HTR-8/SVneo (cell line): ENCODE measurements at places on chromosomes 3 and 15.

DNA sequence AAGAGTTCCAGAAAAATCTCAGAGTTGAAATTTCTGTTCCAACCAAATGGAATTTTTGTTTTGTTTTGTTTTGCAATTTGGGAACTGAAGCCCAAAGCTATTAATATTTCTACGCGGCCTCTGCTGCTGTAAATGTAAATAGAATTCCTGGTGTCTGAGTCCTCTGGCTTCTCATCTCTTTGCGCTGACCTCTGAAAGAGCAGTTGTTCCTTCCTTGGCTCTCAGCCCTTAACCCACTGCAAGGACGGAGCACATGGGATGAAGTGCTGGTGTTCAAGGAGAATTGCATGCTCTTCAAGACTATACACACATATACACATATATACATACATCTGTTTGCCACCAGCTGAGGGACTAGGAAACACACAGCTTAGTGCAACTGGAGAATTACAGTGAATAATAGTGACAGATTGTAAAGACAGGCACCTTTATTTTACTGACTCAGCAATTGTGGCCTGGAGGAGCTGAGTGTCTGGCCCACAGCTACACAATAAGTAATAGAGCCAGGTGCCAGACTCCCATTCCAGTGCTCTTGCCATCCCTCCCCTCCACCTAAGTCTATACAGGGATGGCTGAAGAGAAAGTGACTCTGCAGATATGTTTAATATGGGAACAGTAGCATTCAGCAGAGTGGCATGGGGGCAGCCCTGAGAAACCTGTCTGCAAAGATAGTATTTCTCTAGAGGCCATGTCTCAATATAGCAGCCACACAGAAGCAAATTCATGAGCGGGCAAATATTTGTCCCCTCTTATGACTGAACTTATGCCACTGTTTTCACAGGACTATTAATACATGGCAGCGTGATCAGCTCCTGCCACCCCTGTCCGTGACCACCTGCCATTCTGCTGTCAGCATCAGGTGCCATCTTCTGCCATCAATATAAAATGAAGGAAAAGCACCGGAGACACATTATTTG lies 42.3 kb downstream of the NEK10 start:
- DNase-seq, result peak; percentile 47

DNA sequence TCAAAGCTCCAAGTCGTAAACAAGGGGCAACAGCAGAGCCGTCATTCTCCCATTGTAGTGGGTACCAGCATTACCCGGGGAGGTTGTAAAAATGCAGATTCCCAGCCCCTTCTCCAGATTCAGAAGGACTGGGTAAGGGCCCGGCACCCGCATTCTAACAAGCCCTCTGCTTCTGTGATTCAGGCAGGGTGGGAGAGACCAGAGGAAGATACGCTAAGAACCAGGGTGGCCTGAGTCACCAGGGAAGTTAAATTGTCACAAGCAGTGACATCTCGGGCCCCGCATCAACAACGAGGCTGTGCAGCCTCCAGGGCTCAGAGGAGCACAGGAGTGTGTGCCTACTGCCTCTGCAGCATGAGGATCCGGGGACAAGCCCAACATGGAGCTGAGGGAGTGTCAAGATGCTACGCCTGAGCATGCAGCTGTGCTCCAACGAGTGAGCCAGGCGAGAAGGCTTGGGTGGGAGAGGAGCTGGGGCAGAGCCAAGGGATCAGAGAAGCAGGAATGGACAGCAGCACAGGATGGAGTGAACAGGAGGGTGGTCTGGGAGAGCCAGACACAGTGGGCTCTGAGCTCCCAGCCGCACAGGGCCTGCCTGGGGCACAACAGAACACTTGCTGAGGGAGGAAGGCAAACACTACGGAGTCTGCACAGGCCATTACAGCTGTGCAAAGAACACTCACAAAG lies 68.5 kb downstream of the CPN2 start:
- DNase-seq, result no peak

- DNase-seq, result no peak
Observed at GRCh38 chr3:79286882-79287281, 480.9 kb downstream of the ROBO1 start.

DNA sequence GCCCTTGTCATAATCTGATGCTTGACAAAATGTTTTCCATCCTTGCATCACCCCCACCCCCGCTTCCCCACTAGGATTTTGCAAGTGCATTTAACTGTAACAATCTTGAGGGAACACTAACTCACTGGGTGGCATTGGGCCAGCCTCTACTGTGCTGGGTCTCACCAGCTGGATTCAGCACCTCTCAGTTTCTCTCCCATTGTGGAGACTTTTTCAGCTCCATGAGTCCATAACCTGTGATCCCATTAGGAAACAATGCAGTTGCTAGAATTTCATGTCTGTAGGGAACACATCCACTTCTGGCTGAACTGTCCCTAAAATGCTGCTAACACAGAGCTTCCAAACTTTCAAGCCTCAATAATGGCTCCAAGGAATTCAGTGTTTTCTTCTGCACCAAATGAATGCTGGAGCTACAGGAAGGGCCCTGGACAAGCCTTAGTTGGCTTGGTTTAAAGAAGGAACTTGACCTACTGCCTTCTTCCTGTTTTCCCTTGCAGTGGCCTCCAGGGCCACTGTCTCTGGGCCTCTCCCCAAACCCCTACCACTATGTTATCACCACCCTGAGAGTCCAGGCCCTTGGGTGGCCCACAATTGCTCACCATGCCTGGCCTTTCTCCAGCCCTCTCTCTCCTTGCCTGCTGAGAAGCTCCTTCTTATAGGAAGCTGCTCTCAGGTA lies 15.6 kb downstream of the CYP19A1 start:
- DNase-seq, result no peak

DNA sequence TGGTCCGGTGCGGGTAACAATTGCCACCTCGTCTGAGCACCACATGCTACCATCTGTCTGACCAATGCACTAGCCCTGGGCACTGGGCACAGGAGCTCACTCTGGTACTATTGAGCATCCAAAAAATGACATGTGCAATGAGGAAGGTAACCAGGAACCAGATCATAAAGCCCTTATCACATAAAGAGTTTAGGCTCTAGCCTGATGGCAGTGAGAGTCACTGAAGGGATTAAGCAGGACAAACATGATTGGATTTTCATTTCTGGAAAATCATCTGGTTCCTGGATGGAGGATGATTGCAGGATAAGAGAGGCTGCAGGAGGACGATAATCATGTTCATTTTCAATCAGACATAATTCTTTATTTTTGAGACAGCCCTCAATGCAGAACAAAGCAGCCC lies 12.4 kb downstream of the NDUFB4 start:
- no peak for DNase-seq

GRCh38 chr15:73691396-73691795 lies 7.2 kb downstream of the CD276 start:
- no peak for DNase-seq

DNA sequence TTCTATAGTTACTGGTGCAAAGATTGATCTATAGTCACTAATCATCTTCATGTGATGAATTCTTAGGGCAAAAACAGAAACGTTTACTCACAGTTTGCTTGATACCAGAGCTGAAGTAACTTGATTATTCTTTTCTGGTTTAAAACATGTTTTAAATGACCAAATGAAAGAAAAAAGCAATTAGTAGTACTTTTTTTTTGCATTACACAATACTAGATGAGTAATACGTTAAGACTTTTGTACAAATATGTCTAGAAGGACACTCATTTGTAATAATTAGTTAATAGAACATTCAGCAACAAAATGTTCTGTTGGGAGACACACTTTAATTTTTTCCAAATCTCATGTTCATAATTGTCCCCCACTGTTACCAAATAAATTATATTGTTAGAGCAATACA lies 523.2 kb downstream of the SOX2 start:
- DNase-seq, result no peak

DNA sequence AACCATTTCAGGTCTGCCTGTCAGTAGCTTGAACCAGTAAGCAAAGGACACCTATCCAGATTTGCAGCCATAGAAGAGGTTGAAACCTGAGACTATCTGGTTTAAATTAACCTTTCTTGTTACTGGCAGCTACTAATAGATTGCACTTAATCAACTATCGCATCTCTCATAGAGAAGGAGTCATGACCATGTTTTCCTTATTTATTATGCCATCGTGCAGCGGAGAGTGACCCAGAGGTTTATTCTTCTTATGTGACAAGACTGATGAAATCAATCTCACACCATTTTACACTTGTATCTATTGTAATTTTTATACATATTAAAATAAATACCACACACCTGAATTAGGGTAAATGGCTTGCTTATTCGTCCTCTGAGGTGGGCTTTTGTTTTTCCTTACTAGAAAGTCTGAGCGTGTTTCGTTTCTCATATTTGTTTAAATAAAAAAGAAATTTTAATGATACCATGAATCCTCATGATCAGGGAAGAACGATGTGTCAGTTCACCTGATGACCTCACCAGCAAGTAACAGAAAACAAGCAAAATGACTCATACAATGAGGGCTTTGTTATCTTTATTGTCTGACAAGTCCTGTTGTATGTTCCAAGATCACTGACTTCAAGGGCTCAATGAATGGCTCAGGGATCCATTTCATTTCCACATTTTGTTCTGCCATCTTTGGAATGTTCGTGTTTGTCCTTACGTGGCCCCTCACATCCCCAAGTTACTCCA lies 379.5 kb upstream of the DPH6 start:
- DNase-seq, result no peak

DNA sequence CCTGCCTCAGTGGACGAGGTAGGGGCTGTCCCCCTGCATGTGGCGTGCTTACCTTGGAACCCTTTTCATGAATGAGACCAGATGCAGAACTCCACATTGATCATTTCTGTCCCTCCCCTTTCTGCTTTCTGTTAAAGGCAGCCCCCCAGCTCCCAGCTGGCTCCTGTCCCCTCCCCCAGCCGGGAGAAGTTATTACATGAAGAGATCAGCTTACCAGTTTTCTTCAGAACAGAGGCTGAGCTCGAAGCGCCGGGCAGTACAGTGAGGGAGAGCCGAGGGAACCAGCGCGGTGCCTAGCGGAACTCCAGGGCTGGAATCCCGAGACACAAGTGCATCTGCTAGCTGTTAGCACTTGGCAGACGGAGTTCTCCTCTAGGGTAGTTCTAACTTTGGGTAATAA lies 263.3 kb upstream of the NR2E3 start:
- DNase-seq, result no peak

DNA sequence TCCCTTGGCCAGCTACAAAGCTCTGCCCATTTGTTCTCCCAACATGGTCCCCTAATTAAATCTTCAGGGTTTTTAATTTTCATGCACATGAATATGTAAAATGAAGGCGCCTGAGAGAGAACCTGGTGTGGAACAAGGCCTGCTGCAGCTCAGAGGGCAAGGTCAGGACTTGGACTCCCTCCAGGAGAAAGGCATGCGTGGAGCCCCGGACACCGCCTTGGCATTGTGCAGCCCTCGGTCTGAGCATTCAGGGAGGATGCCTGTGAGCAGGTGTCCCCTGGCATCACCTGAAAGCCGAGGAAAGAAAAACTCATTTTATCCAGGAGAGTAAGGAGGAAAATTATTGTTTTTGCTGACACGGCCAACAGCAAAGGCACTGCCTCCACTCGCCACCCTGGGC lies 33.8 kb upstream of the EPHB1 start:
- no peak for DNase-seq

- DNase-seq, result no peak
Observed at GRCh38 chr3:50242851-50243542, 7.0 kb downstream of the GNAI2 start.

DNA sequence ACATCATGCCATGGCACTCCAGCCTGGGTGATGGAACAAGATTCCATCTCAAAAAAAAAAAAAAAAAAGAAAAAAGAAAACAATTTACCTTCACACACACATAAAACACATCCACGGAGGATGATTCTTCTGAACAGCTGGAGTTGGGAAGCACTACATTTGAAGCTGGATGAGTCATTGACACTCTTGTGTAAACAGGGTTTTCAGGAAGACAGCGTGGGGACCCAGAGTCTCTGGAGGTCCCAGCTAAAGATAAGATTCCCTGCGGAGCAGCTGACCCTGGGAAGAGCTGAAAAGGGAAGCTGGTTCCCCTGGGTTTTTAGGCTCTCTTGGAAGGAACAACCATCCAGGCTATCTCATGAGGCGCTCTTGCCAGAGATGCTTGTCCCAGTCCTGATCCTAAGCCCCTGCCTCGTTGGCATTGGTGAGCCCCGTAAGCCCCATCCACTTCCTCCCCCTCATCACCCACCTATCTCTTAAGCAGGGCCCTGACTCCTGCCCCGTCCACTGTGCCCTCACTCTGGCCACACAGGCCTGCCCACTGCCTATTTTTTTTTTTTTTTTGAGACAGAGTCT lies 32.0 kb upstream of the FURIN start:
- peak; percentile 63 for DNase-seq

- no peak for DNase-seq
Observed at GRCh38 chr3:157045238-157045850, 114.6 kb downstream of the CCNL1 start.

GRCh38 chr15:100778831-100779288 lies 100.8 kb upstream of the ALDH1A3 start:
- no peak for DNase-seq
